ENCODE measurements at places on chromosomes 5 and 9.

DNA sequence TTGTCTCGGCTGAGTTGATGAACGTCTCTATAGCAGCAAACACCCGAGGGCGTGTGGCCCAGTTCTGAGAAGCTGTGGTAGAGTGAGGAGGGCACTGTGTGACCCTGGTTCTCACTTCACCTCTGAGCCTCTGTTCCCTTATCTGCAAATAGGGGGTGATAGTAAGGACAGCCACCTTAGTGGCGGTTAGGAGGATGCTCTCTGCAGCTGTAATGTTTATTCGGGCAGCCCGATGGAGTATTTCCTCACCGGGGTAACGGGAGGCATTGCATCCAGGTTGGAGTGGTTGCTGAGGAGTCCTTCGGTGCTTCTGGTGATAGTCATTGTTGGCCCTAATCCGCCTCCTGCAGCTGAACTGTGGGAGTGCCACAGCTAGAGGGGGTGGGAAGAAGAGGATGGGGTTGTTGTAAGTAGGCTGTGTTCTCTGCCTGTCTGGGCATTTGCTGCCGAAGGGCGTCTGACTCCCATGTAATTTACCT, 13.9 kb downstream of the PRRC2B start:
- DNase-seq: no peak

DNA sequence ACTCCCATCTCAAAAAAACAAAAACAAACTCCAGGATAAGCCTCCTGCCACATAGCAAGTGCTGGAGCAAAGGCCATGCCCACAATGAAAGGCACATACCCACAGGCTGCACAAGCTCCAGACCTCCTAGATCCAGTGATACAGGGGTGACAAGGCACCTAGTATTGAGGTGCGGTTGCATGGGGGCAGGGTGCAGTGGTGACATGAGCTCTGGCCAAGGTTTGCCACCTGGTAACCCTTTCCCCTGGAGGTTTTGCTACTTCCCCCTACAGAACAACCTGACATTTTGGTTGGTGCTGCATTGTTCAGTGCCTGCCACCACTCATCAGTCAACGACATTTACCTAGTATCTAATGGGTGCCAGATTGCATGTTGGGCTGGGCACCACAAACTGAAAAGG, 14.5 kb downstream of the CDKN2AIPNL start:
- DNase-seq: no peak

GRCh38 chr5:9558319-9558965, 12.6 kb upstream of the SEMA5A start:
- DNase-seq: no peak

- DNase-seq: no peak
Measured at GRCh38 chr9:101737705-101738565, 512 bp downstream of the GRIN3A start.

- DNase-seq: no peak
Measured at GRCh38 chr9:125820100-125820804, 73.1 kb downstream of the PBX3 start.

GRCh38 chr5:136811086-136811485, 445.7 kb upstream of the TRPC7 start:
- DNase-seq: no peak

GRCh38 chr5:26948921-26949320, 89.5 kb downstream of the CDH9 start:
- no peak for DNase-seq

- no peak for DNase-seq
Measured at GRCh38 chr5:107669096-107670031, 1.4 kb downstream of the EFNA5 start.

DNA sequence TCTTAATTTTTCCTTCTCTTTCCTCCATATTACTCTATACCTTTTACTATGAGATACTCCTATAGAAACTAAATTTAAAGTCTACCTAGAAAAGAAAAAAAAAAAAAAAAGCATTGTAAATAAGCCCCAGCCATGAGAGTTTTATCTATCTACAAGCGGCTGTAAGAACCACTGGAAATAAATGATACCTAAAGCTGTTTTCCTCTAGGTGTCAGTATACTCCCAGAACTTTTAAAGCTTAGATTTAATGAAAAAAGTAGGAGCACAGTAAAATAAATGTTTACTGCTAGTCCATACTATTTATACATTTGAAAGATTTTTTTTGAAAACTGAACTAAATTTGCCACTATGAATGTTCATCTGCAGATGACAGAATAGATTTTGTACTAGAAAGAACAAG, 26.2 kb downstream of the TYRP1 start:
- DNase-seq: no peak

- DNase-seq: no peak
Measured at GRCh38 chr5:138953387-138954256, 78.5 kb upstream of the LRRTM2 start.

- DNase-seq: no peak
Measured at GRCh38 chr5:142847898-142848790, 78.0 kb downstream of the ARHGAP26 start.

DNA sequence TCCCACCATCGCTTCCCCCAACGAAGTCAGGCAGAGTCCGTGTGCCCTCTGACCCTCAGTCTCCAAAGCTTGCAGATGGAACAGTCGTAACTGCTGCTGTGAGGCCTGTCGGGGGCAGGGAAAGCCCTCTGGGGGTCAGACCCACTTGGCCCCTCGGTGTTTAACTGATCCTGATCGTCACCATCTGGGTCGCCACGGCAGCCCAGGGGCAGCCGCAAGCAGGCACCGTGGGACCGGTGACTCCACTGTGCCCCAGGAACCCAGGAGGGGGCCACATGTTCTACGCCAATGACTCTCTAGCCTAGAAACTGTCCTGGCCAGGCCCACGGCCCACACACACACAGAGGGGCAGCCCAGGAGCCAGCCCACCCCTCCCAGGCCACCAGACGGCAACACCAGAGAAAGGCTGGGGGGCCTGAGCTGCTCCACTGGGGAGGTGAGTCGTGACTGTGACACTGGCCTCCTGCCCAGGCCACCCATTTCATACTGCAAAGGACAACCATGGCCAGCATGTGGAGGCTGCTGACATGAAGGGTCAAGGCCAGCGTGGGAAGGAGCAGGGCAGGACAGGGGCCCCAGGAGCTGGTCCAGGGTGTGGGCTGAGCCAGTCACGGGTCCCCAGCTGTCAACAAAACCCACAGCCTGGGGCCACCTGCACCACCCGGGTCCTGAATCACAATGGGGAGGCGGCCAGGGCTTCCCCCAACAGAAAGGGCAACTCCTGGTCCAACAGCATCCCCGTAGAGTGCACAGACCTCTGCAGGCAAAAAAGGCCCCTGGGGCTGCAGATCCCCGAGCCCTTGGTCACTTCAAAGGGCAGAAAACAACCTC, 20.8 kb downstream of the VAV2 start:
- no peak for DNase-seq

GRCh38 chr9:137318602-137319001, 16.5 kb upstream of the NRARP start:
- no peak for DNase-seq

Measured in iPS DF 19.7 (cell line).